Foreskin melanocyte (primary cell): ENCODE measurements at places on chromosomes 7 and 10.

GRCh38 chr7:130951303-130951975, 217.4 kb upstream of the KLF14 start:
- DNase-seq, result no peak

GRCh38 chr7:8356071-8356470, 77.3 kb upstream of the NXPH1 start:
- DNase-seq, result peak; percentile 5

DNA sequence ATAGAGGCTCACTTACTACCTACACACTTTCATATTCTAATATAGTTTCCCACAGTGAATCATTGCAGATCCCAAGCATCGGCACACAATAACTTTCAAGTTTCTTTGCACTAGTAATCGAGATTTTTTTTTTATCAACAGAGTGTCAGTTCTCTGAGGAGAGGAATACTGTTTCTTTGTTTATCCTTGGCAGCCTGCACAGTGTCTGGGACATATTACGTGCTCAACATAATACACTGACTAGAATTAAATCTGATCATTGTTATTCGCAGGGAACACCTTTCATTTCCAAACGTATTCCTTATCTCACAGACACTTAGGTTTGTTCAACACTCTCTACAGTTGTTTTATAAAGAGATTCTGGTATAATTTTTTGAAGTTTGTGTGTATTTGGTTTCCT, 95.3 kb downstream of the CACNA2D1 start:
- DNase-seq, result no peak

GRCh38 chr7:142799437-142799835, 28.7 kb downstream of the PRSS2 start:
- no peak for DNase-seq

DNA sequence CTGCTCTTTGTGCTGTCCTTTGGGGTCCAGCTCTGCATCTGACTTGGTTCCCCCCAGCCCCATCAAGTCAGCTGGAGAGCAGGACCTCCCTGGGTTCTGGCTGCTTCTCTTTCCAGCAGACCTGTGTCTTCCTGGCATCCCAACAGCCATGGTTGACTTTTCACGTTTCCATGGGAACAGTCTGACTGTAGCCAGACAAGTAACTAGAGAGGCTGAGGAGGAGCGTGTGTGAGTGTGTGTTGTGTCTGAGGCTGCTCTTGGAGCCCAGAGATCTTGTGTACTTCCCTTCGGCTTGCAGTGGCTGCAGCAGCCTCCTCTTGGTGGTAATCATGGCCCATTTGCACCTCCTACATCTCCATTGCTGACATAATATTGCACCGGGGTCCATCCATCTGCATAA, 332.0 kb downstream of the RPS24 start:
- DNase-seq, result no peak

- no peak for DNase-seq
Measured at GRCh38 chr10:14671386-14671831, 103.3 kb downstream of the FAM107B start.

GRCh38 chr10:100659361-100660098, 85.9 kb upstream of the PAX2 start:
- DNase-seq, result no peak

GRCh38 chr10:72333112-72334015, 21.4 kb downstream of the DNAJB12 start:
- DNase-seq, result no peak

DNA sequence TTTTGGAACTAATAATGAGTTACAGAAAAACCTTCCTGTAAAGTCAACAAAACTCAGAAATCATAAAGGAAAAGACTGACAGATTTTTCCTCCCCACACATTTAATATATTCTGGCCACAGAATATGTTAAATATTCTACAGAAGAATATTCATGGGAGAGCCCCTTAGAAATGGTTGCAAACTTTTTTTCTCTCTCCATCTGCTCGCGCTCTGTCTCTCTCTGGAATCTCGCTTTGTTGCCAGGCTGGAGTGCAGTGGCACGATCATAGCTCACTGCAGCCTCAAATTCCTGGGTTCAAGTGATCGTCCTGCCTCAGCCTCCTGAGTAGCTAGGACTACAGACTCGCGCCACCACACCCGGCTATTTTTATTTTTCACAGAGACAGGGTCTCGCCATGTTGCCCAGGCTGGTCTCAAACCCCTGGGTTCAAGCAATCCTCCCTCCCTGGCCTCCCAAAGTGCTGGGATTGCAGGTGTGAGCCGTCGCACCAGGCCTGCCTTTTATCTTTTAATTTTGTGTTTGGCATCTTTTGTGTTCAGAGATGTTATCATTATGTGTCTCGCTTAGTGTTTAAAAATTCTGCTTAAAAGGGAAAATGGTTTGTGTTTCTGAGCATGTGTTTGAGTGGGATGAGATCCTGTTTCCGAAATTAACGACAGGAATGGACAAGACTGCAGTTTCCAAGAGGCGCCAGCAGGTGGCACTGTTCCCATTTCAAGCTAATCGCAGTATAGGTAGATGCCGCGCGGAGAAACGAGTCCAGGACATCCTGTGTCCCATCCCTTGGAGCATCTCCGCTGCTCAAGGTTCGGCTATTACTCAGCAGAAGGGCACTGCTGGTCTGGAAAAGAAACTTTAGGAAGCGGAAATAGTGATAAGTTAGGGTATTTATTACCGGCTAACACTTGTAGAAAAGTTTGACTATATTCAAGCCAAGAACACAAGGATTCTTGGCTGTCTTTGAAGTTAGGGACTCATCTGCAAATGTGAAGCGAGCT, 23.1 kb upstream of the ST7 start:
- peak; percentile 50 for DNase-seq

DNA sequence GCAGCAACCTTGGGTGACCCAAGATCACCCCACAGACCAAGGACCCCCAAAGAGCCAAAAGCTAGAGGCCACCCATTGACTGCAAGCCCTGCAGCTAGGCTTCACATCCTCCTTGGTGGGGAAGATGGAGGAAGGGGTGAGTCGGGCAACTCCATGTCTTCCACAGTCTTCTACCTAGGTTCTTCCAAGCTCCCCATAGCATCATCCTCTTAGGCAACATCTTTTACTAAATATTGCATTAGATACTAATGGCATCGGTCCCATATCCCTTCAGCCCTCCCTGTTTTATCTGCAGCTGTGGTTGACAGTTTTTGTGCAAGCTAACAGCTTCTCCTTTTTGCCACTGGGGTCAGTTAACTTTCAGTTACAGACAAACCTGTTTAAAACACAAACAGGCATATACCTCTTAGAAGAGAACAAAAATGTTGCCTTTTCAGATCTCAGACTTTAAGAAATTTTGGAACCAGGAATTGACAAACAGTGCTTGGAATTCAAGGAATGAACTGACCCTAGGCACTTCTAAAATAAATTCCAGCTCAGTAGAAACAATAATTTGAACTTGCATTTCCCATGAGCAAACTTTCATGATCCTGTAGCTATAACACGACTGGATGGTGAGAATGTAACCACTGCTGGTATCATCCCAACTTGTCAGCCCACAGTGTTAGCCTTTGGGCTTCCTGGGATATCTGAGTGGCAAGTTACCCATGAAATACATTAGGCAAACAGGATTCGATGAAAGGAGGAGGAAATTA, 33.9 kb upstream of the MSMB start:
- no peak for DNase-seq

- no peak for DNase-seq
Measured at GRCh38 chr7:151608031-151608551, 88.4 kb upstream of the RHEB start.

GRCh38 chr10:101467286-101467770, 113.4 kb downstream of the BTRC start:
- peak; percentile 53 for DNase-seq

DNA sequence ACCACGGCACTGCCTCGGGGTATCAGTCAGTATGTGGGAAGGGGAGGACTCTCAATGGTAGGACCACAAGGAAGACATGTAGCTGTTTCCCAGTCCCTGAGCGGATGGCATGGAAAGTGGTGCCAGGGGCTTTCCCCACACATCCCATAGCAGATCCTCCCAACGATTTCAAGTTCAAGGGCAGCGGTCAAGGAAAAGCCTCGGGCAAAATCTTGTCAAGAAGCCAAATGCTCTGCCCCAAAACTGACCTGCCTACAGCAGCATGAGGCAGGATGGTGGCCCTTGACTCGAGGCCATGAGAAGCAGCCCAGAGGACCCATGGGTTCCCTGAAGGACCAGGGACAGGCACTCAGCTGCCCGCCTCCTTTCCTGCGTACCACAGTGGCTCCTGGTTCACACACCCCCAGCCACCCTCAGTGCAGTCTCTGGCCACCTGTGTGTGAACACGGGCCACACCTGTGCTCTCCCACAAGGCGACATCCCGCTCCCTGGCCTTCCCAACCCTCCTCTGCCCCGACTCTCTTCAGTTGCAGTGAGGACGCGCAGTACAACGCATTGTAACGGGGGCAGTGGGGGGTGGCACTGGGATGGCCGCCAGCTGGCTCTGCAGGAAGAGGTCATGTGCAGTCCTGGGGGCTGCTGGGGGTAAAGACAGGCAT, 43.6 kb downstream of the CTBP2 start:
- DNase-seq, result no peak

GRCh38 chr7:3437467-3437866, 136.4 kb downstream of the SDK1 start:
- DNase-seq, result no peak

- peak; percentile 19 for DNase-seq
Measured at GRCh38 chr7:88344956-88345832, 38.5 kb upstream of the STEAP4 start.

GRCh38 chr7:11934796-11935195, 102.8 kb upstream of the THSD7A start:
- no peak for DNase-seq

DNA sequence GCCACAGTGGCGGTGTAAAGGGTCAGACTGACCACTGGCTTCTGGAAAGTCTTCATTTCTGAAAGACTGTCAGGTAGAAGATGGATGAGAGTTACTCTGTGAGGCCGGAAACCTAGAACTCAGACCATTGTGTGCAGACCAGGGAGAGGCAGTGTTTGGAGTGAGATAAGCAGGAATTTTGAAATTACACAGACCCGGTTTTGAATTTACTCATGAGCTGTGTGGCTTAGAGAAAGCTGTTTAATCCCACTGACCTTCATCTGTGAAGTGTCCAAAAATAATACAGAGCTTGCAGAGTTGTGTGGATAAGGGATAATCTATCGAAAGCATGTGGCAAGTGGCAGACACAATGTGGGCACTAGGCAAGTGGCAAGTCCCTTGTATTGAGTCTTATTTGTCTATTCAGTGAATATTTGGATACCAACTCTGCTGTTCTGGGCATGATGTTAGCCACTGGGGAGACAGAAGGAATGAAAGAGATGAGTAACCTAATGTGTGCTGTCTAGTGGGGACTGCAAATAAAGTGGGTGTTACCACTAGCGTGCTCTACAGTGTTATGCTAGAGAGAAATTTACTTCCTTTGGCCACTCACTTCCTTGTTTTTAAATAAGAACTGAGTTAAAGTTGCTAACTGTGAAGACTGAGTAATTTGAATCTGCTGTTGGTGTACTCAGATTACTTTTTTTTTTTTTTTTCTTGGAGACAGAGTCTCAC, 69.4 kb downstream of the KIAA1217 start:
- DNase-seq, result no peak

GRCh38 chr7:106448992-106449859, 164.4 kb upstream of the NAMPT start:
- DNase-seq, result no peak

- no peak for DNase-seq
Measured at GRCh38 chr10:7853226-7853842, 35.0 kb downstream of the TAF3 start.

GRCh38 chr7:130901209-130901783, 167.3 kb upstream of the KLF14 start:
- no peak for DNase-seq

GRCh38 chr7:19783541-19783940, 10.1 kb upstream of the TMEM196 start:
- DNase-seq, result no peak

- DNase-seq, result no peak
Measured at GRCh38 chr10:60359066-60359465, 30.6 kb downstream of the ANK3 start.

- no peak for DNase-seq
Measured at GRCh38 chr10:71247414-71247705, 35.0 kb downstream of the UNC5B start.

DNA sequence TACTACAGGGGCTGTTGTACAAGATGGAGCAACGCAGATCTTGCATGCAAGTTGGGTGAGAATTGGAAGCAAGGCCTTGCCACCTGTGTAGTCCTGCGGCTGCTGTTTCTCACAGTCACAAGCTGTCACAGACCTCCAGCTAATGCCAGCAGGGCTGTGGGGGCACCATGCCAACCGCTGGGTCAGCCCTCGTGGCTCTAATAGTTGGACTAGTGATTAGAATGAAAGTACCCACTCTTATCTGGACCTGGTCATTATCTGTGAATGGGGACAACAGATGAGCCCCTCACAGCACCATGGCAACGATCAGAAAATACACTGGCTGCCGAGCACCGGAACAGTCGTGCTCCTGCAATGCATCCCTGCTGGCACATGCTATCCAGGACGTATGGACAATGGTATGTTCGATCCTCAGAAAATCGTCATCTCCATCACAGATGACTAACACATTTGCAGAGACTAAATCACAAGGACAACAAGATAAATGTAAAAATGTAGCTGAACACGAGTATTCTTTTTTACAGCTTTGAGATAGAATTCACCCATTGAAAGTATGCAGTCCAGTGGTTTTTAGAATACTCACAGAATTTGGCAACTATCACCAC, 80.4 kb upstream of the CALN1 start:
- DNase-seq, result no peak

- no peak for DNase-seq
Measured at GRCh38 chr10:77812741-77813140, 113.8 kb downstream of the DLG5 start.

GRCh38 chr7:132518102-132518838, 58.0 kb downstream of the PLXNA4 start:
- peak; percentile 10 for DNase-seq

DNA sequence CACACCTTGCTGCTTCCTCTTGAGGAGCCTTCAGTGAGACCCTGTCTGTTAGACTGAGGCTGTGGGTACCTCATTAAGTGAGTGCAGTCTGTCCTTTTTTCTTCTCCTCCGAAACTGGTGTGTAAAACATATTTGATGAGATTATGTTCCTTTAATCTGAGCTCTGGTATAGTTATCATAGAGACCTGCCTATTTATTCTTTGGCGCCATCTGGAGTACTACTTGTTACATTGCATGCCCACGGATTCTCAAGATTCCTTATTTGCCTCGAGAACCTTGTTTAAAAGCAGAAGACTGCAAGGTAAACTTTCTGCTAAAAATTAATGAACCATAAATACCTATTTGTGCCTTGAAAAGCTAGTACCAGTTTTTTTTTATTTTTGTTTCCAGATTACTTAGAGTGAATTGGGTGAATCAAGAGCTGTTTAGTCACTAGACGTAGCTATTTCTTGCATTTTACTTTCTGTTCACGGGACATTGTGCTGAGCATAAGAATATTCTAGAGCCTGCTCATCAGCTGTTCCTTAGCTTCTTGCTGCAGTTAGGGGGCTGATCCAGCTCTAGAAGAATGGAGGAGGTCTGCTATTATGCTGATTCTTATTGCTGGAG, 16.9 kb upstream of the STMP1 start:
- no peak for DNase-seq
